ENCODE measurements at places on chromosomes 3 and 15. TPM values are rescaled to one million over a fixed set of nuclear protein-coding genes. Genes with fewer than 3 reads are reported as not detected.

- peak; percentile 24 for DNase-seq
These were observed 474.0 kb downstream of the MECOM start for GRCh38 chr3:169189486-169189885.

DNA sequence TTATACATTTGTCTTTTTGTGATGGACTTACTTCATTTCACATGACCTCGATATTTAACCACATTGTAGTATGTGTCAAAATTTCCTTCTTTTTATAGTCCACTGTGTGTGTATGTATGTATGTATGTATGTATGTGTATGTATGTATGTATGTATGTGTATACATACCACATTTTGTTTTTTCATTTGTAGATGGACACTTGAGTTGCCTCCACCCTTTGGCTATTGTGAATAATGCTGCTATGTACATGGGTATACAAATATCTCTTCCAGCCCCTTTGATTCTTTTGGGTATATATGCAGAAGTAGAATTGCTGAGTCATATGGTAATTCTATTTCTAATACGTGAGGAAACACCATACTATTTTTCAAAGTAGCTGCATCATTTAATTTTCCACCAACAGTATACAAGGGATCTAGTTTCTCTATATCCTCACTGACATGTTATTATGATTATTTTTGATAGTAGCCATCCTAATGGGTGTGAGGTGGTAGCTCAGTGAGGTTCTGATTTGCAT lies 228.2 kb downstream of the OPA1 start:
- DNase-seq, result no peak

DNA sequence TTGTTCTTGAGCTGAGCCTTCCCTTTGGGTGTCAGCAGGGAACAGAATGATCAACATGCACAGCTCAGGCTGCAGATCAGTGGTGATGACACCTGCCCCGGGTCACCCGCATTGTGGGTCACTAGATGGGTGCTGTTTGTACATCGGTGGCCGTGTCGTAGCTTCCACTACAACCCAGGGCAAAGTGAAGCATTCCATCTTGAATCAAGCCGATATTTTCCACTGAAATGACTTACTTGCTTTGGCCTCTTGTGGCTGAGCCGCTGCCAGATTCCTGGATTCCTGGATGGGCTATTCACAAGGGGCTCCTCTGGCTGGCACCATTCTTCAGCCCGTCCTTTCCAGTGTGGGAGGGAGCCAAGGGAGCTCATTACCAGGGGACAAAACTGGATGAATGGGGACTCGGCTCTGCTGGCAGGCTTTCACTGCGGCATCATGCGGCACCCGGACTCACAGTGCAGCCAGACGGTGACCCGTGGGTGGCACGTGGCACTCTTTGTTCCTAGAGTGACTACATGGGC lies 65.6 kb downstream of the SLCO3A1 start:
- no peak for DNase-seq

DNA sequence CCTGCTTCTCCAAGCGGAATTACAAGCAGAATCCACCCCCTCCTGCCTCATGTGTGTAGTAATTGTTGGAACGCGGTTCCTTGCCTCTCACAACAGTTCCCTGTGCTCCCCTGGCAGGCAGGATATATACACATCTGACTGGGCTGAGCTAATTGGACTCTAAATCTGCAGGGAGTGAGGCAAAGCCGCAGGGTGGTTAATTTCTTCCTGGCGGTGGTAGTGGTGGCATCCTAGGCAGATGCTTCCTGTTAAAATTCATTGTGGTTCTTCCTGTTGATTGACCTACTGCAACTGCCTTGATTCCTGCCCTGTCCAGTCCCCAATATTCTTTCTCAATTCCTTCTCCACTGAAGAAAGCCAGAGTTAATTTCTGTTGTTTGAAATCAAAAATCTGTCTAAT lies 202.9 kb upstream of the PROK2 start:
- DNase-seq, result no peak

DNA sequence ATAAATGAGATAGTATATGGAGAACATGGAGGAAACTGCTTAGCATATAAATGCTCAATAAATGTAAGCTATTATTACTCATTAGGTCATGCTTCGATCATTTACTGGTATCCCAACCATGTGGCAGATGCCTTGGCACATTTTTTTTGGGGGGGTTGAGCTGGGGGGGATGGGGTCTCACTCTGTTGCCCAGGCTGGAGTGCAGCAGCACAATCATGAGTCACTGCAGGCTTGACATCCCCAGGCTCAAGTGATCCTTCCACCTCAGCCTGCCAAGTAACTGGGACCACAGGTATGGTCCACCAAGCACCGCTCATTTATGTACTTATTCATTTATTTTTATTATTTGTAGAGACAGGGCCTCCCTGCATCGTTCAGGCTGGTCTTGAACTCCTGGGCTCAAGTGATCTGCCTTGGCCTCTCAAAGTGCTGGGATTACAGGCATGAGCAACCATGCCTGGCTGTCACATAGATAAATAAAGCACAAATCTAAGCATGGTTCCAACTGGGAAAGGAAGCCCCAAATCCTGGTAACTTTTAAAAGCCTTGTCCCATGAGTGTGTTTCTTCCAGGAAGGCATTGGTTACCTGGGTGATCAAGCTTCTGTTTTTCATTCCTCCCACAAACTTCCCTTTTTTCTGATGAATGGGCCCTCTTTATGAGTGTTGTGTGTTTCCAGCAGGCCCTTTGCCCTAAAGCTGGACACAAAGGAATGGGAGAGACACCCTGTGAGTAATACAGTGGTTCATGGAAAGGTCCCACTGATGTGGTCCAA lies 147.4 kb upstream of the UMPS start:
- DNase-seq, result no peak

DNA sequence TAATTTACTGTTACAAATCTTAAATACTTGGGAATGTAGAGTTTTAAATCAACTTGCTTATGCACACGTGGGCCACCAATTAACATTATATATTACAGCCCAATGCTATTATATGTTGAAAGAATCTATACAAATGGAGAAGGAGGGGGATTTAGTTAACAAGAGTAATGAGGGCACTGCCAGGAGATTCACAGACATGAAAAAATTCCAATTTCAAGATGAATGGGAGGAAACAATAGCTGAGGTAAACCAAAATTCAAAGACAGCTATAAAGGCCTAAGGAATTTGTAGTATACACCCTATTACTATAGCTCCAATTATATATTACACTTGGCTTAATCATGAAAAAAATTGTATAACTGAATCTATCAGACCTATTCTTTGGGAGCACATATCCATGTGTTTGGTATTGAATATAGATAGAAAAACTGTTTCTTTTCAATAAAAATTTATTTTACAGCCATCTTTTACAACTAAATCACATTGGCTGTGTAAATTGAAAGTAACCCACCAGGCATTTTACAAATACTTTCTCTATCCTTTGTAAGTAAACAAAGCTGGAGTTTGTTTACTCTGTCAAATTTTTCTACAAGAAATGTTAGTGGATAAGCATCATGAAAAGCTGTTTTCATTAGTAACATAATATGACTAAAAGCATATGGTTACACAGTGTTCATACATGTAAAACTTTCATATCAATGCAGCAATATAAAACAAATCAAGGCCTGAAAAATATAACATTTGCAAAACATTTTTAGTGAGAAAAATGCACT lies 1045.8 kb downstream of the ROBO1 start:
- peak; percentile 29 for DNase-seq

GRCh38 chr15:85412956-85413854 lies 32.8 kb downstream of the AKAP13 start:
- peak; percentile 95 for DNase-seq

DNA sequence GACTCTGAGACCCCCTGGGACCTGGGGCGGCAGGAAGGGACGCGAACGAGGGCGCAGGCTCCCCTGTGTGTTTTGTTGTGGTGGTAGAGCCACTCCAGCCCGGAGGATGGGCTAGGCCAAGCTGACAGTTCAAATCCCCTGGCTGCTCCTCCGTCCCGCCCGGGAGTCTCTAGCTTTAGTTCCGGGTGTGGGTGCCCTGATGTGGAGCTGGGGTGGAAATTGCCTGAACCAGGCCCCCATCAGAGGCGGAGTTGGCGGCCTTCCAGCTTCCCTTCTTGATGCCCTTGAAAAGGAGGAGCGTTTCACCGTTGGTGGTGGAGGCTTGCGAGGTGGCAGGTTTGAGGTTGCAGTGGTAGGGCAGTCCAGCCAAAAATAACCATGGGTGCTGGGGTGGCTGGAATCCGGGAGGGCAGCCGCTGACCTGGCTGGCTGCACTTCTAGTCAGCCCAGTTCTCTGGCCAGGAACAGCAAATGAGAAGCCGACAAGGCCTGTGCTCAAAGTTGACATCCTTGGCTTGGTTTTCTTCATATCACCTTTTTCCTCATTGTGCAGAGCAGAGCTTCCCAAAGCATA lies 817 bp downstream of the CLK3 start:
- peak; percentile 63 for DNase-seq

TNFAIP8L3 gene
- 0.83 TPM for total RNA-seq

ISLR2 gene
- not detected for total RNA-seq

ZNF660 gene
- total RNA-seq, result 1.4 TPM

DPH6 gene
- 8.1 TPM for total RNA-seq

DCLK3 gene
- total RNA-seq, result not detected

Measured in IMR-90 (cell line).